ENCODE measurements at places on chromosomes 2 and 18. TPM values are rescaled to one million over a fixed set of nuclear protein-coding genes. Genes with fewer than 3 reads are reported as not detected.

STK39 gene
- 16.3 TPM for total RNA-seq

SERPINB13 gene
- total RNA-seq, result not detected

KYNU gene
- total RNA-seq, result 380 TPM

ANKRD53 gene
- total RNA-seq, result 0.11 TPM

FBLN7 gene
- 0.42 TPM for total RNA-seq

OBSL1 gene
- 23.3 TPM for total RNA-seq

RIT2 gene
- not detected for total RNA-seq

FBXO41 gene
- 5.0 TPM for total RNA-seq

FAM117B gene
- 2.3 TPM for total RNA-seq

PDK1 gene
- 2.0 TPM for total RNA-seq

TIA1 gene
- 52.0 TPM for total RNA-seq

LOXHD1 gene
- not detected for total RNA-seq

CDCA7 gene
- 44.7 TPM for total RNA-seq

UPP2 gene
- not detected for total RNA-seq

DCDC2C gene
- total RNA-seq, result 0.36 TPM

POMC gene
- total RNA-seq, result not detected

KCNG2 gene
- not detected for total RNA-seq

BUB1 gene
- total RNA-seq, result 46.1 TPM

TYMS gene
- 170 TPM for total RNA-seq

C1GALT1C1L gene
- 1.2 TPM for total RNA-seq

SPEG gene
- total RNA-seq, result 6.9 TPM

Measured in A549 treated with CpdA at 1 μM for 4 hours (cell line).